Spleen (tissue), 13 donors: ENCODE measurements at places on chromosomes 13 and 19.

DNA sequence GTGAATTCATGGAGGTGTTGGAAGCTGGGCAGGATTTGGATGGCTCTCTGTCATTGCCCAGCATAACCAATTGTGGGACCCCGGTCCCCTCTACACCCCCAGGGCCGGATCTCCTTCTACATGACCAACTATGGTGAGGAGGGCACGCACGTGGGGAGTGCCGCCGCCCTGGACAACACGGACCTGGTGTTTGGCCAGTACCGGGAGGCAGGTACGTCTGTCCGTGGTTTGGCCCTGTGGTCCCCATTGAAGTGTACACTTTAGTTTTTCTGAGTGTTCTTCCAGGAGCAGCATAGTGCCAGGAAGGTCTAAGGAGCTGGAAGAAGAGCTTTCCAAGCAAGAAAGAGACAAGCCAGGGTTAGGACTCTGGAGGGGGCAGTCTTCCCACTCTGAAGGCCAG is 13.2 kb downstream of the B3GNT8 start:
- no peak for DNase-seq

- DNase-seq, result peak; percentile 93
Measured at GRCh38 chr19:7926021-7926726, at the start of gene CTXN1. TSS of gene CTXN1 (minus strand) at chr19:7926135. CDS start at chr19:7925538, 597 bp downstream.

DNA sequence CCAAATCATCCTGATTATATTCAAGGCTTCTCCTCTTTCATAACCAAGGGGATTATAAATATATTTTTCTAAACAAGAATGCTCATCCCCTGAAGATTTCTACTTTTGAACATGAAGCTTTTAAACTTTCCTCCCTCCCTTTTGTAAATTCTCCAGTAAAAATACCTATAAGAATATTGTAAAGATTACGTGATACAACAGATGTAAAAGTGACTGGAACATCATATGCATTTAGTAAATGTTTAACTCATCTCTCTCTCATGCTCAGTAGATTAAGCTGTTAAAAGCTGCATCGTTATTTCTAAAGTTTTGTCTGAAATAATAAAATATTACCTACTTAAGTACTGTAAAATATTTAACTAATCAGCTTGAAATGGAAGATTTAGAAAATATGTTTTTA is 281.1 kb downstream of the SPRY2 start:
- no peak for DNase-seq

- no peak for DNase-seq
Measured at GRCh38 chr19:12773571-12773970, 1.8 kb downstream of the HOOK2 start.

DNA sequence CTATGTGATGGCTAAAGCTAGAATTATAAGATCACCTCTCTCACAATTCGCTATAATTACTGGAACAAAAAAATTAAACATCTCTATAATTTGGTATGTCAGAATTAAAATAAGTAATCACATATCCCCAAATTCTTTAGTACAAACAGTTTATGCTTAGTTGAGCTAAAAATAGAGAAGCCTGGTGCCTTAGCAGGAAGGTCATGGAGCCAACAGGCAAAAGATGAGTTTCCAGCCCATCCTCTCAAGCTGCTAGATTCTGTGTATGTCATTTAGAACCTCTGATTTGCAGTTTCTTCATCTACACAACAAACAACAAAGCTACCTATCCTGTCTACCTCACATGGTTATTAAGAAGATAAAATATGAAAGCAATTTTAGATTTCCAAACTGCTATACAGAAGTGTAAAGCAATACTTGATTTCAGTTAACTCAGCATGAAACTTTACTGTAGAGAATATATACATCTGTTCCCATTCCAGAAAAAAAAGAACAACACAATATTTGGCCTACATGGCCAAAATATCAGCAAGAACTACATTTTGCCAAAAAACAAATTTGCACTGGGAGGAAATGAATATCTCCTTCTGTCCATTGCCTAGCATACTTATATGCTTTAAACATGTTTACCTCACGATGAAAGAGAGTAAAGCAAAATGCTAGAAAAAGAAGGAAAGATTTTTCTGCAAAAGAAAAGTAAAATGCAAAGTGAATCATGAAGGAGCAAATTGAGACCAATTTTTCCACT is 294.0 kb upstream of the MIR17HG start:
- DNase-seq, result no peak

DNA sequence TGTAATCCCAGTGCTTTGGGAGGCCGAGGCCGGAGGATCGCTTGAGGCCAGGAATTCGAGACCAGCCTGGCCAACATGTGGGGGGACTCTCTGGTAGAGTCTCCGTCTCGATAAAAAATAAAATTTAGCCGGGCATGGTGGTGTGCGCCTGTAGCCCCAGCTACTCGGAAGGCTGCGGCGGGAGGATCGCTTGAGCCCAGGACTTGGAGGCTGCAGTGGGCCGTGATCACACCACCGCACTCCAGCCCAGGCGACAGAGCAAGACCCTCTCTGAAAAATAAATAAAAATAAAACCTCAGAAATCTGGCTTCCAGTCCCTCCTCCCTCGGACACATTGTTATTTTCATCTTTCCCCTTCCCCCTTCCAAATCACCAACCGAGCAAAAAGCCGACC is 332 bp downstream of the IRGQ start:
- peak; percentile 83 for DNase-seq

GRCh38 chr19:19551853-19552192 is 13.8 kb downstream of the CILP2 start:
- no peak for DNase-seq

DNA sequence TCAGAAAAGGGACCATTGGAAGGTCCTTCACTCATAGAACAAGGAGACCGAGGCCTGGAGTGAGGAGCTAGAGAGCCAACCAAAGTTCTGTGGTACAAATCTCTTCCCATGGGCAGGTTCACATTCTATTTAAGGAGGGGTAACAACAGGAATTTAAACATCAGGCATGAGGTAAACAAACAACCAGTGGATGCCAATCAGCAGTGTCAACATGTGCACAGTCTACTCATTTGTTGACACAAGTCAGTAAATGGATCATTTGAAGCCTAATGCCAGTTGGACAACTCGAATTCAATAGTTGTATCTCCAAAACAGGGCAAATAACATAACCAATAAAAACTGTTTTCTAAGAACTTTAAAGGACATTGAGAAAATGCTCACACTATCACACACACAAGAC is 6.3 kb upstream of the DOCK9 start:
- DNase-seq, result no peak
